Fibroblast of skin of back (primary cell): ENCODE measurements at places on chromosomes 2 and 18.

DNA sequence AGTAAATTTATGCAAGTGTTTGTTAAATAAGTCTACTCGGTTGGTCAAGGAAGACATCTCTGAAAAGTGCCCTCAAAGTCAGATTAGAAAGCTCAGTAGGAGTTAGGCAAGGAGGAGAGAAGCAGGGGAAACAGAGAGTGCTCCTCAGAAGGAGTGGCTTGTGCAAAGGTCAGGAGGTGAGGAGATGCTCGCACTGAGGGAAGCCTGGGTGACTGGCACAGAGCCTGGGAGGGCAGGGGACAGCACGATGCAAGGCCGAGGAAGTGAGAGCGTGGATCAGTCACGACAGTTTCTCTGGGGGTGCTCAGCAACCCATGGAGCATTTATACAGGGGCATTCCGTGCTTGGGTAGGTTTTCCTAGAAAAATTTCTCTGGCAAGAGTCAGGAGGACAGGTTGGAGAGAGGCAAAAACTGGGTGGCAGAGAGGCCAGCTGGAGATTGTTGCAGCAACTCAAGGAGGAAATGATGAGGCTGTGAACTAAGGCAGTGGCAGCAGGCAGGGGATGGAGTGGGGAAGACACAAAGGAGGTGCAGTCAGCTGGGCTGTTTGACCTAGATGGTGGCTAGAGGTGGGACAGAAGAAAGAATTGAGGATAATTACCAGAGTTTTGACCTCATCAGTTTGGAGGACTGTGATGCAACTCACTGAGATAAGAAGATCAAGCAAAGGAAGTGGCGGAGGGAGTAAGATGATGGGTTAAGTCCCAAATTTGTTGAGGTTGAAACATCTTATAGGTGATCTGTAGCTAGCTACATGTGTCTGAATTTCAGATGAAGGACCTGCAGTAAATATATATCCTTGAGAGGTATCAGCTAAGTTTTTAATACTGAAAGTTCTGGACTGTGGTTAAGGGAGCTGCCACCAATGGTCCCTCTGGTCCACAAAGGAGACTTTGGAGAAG lies 52.4 kb downstream of the BCL2 start:
- no peak for DNase-seq

GRCh38 chr2:218888341-218888740 lies 7.7 kb downstream of the WNT10A start:
- no peak for DNase-seq

DNA sequence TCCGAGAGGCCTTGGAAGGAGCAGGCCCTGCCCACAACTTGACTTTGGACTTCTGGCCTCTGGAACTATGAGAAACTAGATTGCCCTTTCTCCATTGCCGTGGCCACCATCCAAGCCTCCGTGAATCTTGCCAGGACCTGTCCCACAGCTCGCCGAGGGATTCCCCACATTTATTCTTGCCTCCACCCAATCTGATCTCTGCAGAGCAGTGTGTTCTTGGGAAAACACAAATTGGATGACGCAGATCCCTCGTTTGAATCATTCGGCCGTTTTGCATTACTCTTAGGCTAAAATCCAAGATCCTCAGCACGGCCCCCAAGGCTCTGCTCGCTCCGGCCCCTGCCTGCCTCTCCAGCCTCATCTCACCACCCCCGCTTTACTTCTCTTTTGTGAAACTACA lies 364.2 kb downstream of the ZNF516 start:
- no peak for DNase-seq

DNA sequence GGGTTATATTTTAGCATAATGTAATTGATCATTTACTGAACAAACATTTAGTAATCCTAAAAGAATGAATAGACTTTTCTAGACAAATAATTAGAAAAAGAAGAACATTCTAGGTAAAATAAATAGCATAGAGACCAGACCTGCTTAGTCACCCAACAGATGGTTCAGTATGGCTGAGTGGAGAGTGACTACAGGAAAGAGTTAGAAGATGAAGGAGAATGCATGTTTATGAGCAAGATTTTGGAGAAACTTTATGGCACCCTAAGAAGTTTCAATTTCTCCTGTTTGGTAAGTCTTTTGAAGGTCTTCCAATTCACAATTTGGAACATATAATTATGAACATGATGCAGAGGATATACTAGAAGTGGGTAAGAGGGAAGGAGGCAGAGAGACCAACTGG lies 32.9 kb downstream of the FAP start:
- DNase-seq = peak; percentile 31

DNA sequence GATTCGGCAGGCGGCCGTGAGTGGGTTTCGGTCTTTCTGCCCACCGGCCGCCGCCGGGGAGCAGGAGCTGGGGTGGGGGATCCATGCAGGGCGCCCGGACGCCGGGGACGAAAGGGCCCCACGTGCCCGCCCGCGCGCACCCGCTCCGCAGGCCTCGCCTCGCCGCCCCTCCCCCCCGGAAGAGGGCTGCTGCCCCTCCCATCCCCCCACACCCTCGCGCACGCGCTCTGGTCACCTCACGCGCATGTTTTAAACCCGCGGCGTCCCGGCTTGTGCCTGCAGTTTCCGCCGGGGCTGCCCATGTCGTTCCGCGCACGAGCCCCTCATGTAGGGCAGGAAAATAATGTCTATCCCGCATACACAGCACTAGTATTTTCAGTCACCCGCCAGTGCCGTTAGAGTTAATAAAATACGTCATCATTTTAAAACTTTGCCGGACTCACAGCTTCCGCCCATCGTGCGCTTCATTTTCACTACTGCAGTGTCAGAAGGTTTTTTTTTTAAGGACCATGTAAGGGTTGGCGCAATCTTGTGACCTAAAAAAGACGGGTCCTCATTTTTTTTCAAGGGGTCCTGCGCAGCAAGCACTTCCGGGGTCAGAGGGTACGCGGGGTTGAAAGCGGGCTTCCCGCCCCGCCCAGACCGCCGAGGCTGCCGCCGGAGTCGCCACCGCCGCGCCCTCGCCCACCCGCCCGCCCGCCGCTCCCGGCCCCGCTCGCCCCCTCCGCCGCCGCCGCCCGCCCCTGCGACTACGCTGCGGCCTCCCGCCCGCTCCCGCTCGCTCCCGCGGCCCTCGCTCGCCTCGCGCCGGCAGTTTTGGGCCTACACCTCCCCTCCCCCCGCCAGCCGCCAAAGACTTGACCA lies at the start of gene PCBP1:
Gene PCBP1, plus strand, starts transcription at position 640 of the 864 bp plus-strand sequence. CDS start 267 bp downstream, outside the sequence.
- DNase-seq = peak; percentile 94

DNA sequence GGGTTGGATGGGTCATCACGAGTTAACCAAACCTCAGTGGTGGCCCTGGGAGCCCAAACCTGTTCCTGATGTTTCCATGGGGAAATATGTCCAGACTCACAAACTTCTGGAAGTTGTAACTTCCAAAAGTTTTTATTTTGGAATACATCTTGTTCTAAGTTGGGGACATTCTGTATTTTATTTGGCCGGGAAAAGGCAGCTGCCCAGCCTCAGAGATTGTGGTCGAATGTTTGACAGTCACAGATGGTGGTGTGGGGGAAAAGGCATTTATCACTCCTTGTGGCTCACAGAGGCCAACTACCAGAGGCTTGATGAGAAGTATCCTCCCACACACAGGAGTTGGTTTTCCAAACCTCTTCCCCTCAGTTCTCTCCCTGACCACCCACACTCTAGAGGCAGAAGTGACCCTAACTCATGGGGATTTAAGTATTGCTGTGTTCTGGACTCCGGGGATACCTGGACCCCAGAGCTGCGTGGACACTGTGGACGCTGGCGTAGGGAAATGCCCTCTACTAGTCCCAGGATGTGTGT lies 124.7 kb upstream of the PPP1CB start:
- no peak for DNase-seq

DNA sequence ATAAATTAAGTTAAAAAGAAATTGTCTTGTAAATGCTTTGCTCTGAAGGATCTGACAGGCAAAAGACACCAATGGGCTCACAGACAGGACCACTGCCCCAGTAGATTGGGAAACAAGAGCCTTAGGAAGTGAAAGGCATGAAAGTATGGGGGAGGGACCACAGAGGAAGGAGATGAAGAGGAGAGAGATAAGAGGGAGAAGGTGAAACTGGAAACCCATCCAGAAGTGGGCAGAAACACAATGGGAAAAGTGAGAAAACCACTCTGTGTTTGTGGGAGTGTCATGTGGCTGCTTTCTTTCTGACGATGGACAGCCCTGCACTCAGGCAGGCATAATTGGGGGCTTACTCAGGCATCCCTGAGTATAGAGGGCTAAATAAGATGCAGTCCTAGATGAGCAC lies 101.5 kb upstream of the STON1 start:
- DNase-seq = no peak

DNA sequence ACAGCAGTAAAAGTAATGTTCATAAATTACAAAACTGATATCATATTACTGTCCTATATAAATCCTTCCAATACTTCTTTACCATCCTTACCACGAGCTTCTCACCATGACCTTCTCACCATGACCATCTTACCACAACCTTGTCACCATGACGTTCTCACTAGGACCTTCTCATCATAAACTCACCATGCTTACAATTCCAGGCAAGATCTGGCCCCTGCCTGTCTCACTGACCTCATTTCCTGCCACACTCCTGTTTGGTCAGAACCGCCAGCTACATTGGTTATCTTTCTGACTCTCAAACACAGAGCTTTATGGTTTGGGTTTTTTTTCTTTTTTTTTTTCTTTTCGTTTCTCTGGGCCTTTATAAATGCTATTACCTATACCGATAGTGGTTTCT lies 827.6 kb downstream of the RNF144A start:
- DNase-seq = no peak

- DNase-seq = no peak
These were observed 133.5 kb downstream of the TANC1 start for GRCh38 chr2:159101755-159102489.

DNA sequence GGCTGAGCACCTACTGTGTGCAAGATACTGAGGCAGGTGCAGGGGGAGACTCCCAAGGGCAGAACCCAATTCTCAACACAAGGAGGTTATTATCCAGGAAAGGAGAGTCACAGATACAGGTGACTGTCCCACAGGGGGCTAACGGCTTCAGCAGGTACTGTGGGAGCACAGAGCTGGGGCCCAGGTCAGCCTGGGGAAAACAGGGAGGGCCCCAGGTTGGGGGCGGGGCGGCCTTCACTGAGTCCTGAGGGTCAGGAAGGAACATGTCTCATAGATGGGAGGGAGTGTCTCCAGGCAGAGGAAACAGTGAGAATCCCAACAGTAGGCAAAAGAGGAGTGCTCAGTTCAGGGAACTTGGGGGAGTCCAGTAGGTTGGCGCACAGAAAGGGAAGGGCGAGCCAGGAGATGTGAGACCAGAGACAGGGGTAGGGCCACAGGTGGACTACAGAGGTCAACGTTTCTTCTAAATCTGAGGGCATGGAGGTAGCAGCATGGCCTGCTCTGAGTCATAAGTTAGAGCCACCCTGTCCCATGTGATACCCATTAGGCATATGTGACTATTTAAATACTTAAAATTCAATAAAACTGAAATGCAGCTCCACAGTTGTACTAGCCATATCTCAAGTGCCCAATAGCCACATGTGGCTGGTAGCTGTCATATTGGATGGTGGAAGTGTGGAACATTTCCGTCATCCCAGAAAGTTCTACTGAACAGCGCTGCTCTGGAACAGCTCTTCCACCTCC lies 157.2 kb downstream of the TTC32 start:
- DNase-seq = no peak

- peak; percentile 32 for DNase-seq
These were observed 43.0 kb downstream of the MYO5B start for GRCh38 chr18:50151926-50152325.

GRCh38 chr2:24498121-24498520 lies 7.1 kb downstream of the NCOA1 start:
- DNase-seq = no peak

DNA sequence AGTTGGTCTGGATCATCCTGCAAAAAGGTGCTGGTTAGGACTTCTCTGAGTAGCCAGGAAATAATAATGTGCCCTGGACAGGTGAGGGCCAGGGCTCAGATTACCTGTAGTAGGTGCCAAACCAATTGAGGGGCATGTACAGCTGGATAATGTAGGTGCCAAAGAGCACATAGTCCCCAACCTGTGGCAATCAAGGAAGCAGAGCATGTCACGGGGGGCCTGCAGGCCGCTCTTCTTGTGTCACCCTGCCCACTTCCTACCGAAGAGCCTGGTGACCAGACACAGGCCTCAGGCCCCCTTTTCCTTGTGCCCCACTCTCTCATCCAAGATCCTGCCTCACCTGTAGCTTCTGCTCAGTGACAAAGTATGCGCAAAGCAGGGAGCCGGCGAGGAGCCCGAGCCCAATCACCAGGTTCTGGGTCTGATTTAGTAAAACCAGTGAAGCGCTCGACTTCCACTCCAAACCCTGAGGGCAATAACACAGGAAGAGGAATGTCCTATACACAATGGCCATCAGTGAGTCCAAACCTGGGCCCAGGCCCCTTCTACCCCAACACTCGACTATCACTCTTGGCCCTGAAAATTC lies 5.2 kb downstream of the ABCB6 start:
- DNase-seq = no peak

DNA sequence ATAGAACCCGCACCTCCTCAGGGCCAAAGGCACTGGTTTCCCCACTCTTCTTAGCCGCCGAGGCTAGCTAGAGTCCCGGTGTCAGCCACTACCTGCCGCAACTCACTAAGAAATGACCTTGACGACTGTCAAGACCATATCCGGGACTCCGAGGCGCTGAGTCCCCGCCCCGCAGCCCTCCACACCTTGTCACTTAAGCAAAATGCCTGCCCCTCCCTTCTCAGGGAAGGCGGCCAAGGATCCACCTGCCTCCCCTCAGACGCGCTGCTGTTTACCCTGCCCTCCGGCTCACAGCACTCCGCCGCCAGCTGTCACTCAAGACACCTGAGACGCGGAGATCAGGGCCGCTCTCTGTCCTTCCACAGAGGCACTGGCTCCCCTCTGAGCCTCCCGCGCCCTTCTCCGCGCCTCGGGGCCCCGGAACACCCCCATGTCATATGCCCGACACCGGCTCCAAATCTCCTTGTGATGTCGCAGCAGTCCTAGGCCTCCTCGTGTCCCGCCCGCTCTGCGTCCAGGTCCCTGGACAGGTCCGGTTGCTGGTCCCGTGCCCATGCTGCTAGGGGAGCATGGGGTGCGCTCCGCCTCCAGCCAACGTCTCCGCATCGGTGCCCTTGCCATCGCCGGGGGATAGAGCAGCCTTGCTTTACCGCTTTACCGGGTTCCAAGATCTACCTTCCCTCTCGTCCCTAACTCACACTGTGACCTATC lies 32.5 kb upstream of the REG3G start:
- DNase-seq = no peak

DNA sequence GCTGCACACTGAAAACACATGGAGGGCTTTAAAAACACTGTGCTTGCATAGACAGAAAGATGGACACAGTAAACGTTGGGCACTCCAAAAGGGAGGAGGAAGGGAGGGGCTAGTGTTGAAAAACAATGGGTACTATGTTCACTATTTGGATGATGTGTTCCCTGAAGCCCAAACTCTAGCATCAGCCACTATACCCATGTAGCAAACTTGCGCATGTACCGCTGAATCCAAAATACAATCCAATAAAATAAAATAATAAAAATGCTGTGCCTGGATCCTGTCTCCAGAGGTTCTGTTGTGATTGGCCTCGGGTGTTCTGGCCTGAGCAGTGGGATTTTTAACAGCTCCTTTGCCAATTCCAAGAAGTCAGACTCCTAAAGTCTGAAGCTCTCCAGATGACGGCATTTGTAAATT lies 166.0 kb downstream of the TMEM182 start:
- DNase-seq = no peak
